ENCODE measurements at places on chromosomes 5 and 9.

- DNase-seq = no peak
Observed at GRCh38 chr9:93012963-93013855, 45.3 kb upstream of the SUSD3 start.

- DNase-seq = no peak
Observed at GRCh38 chr9:72718503-72718902, 197.1 kb downstream of the TMC1 start.

- no peak for DNase-seq
Observed at GRCh38 chr9:38007016-38007415, 62.0 kb downstream of the SHB start.

- no peak for DNase-seq
Observed at GRCh38 chr5:81971111-81971711, 612 bp upstream of the ATG10 start.

DNA sequence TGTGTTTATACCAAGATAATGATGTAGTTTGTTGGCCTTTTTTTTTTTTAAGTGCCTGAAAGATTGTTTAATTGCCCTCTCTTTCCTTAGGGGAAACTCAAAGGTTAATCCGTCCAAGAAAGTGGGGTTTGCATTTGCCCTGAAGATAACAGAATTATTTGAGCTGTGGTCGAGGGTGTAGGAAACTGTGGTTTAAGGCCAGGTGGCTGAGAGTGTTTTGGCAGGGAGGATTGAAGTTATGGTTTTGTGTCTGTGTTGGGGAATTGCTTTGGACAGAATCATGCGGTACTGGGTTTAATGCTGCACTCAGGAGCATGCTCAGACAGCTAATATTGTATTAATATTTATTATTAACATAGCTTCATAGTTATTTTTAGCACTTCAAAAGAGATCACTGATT is 509.8 kb downstream of the EBF1 start:
- no peak for DNase-seq

GRCh38 chr5:78253201-78253600 is 41.3 kb downstream of the AP3B1 start:
- no peak for DNase-seq

GRCh38 chr5:66002415-66002814 is 76.0 kb downstream of the ERBIN start:
- no peak for DNase-seq

- DNase-seq = no peak
Observed at GRCh38 chr9:76600007-76600615, 141.1 kb downstream of the GCNT1 start.

DNA sequence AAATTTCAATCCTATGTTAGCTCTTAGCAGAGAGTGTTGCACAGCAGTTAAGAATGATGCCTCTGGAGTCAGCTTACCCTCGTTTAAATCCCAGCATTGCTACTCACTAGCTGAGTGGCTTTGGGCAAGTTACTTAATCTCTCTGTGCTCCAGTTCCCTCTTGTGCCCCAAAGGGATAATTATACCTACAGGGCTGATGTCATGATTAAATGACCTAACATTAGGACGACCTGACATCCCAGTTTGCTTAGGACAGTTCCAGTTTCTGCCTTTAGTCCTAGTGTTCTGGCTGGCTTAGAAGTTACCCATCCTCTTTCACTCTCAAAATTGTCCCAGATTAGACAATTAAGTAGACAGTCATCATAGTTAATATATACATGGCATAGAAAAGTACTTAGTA is 4.3 kb upstream of the RAI14 start:
- no peak for DNase-seq

- no peak for DNase-seq
Observed at GRCh38 chr5:132692632-132692967, 18.8 kb downstream of the IL4 start.

DNA sequence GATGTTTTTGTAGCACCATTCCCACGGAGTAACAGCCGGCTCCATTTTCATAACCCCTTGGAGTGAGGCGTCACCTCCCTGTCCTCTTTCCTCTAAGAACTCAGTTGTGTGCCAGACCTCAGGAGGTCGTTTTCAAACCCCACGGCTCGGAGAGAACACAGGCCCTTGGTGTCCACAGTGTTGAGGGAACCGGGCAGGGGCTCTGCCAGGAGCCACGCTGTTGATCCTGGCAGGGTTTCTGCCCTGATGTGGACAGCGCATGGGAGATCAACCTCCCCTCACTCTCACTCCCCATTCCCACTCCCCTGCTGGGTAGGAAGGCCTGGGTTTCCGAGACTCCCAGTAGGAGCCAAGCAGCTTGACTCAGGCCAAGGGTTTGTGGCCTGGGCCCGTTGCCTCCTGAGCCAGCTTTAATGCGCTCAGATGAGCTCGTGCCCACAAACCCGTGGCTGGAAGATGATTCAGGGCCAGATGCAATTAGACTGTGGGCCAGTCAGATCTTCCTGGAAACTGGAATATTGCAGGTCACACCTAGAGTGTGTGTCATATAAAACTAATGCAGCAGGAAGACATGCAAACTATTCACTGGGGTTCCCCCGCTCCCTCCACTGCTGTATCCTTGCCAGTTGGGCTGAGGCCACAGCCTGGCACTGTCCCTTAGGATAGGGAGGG is 133.4 kb downstream of the SLC12A2 start:
- no peak for DNase-seq

GRCh38 chr9:28866951-28867350 is 1293.7 kb upstream of the C9orf72 start:
- DNase-seq = no peak

- no peak for DNase-seq
Observed at GRCh38 chr5:179310439-179311090, 34.7 kb downstream of the ADAMTS2 start.

- no peak for DNase-seq
Observed at GRCh38 chr5:147743012-147743411, 39.5 kb downstream of the JAKMIP2 start.

- DNase-seq = no peak
Observed at GRCh38 chr9:18421391-18421790, 52.6 kb upstream of the ADAMTSL1 start.

- DNase-seq = no peak
Observed at GRCh38 chr9:86503314-86503713, 149.1 kb upstream of the TUT7 start.

- DNase-seq = no peak
Observed at GRCh38 chr5:123951582-123951977, 439.6 kb downstream of the CSNK1G3 start.

- DNase-seq = no peak
Observed at GRCh38 chr5:153523831-153524230, 33.4 kb downstream of the GRIA1 start.

DNA sequence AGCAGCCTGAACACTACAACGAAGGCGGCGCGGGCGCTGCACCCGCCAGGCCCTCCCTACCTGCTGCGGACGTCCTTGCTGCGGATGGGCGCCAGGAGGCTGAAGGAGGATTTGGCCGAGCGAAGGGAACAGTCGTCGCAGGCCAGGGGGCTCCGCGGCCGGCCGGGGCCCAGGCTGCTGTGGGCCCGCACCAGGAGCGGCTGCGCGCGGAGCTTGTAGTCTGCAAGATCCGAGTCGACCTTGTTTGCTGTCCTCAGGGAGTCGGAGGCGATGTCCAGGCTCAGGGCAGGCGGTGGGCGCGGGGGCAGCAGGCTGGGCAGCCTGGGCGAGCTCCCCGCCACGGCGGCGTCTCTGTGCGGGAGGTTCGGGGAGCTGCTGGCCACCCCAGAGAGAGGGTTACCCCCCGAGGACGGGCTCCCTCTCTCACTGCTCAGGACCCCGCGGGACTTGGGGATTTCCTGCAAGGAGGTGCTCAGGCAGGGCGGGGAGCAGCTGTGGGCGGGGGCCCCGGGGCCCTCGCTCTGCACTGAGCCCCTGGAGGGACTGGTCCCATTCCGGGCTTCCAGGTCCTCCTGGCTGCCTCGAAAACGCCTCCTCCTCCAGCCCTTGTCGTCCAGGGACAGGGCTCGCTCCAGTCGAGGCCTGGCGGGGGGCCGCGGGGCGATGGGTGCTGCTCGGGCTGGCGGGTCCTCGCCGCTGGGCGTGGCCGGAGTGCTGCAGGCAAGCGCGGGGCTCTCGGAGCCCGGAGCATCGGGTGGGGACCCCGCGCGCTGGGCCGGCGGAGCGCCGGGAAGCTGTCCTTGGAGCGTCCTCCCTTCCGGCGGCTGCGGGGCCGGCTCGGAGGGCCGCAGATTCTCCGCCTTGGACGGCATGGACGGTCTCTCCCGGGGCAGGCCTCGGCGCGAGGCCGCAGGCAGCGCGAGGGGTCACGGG is 831 bp downstream of the INPP5E start:
- DNase-seq = peak; percentile 27

GRCh38 chr5:68041293-68041692 is 174.3 kb upstream of the PIK3R1 start:
- no peak for DNase-seq

DNA sequence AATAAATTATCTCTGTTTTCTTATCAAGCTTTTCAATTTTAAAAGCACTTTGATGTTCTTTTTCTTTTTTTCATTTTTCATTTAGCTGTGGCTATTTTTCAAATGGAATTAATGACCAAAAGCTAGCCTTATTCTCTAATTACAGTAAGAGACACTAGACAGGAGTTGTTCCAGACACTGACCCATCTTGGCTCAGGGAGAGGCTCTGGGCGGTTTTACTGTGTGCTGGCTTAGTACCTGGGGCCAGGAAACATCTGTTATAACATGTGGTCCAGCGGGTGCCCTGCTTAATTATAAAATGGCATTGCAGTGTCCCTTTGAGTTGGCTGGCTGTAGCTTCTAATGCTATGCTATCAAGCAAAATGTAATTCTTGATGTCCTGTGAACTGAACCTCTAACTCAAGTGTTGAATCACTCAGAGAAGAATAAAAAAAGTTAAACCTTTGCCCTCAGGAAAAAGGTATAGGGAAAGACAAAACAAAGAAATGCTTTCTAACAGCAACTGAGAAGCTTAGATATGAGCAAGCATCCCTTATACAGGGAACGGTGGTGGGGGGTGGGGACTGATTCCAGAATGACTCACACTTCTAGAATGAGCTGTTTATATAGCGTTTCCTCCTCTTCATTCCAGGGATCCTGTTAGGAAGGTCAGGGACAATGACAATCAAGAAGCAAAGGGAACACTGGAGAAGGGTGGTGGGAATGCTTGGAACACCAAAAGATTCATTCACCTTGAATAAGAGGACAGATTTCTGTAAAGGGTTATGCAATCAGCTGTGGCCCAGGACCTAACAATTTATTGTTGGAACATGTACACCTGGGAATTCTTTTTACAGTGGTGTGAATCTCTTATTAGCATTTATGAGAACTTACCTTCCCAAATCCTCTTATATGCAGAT is 58.7 kb upstream of the NFIB start:
- DNase-seq = no peak

- DNase-seq = no peak
Observed at GRCh38 chr9:79123415-79123814, 448.4 kb upstream of the TLE4 start.

DNA sequence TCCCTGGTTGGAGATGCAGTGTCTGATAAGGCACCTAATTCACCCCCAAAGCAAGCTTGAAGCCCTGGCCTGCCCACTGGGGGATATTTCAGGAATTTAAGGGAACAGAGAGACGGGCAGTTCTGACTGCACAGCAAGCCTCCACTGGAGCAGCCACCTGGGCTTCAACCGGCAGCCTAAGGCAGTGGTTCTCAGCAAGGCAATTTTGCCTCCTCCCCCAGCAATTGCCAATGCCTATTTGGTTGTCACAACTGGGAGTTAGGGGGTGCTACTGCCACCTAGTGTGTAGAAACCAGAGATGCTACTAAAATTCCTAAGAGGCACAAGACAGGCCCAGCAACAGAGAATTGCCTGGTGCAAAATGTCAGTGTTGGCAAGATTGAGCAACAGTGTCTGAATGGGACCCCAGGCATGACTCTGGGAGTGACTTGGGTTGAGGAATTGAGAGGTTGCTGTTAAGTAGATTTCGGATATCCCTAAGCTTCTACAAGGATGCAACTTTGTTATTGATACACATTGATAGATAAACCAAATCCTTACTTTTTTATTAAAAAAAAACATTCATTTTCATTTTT is 58.7 kb upstream of the CTSL start:
- DNase-seq = no peak

- DNase-seq = peak; percentile 79
Observed at GRCh38 chr5:172175263-172175719, 12.7 kb downstream of the STK10 start.

DNA sequence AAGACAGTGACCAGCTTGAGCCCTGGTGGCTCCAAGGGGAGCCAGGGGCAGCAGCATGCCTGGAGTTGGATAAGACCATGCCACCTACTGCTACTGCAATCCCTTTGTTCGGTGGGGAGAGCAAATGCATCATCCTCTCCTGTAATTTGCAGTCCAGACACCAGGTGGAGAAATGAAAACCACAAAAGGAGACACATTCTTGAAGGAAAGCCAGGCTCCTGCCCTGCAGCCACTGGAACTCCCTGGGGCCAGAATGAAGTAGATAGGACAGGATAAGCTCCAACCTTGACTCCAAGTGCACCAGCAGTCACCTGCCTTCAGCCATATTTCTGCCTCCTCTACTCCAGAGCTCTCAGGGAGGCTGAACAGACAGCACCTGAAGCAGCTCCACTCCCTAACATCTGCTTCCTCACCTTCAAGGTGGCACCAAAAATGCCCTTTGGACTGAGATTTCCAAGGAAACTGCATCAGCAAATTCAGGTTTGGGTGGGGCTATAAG is 65.1 kb upstream of the IQGAP2 start:
- peak; percentile 22 for DNase-seq

DNA sequence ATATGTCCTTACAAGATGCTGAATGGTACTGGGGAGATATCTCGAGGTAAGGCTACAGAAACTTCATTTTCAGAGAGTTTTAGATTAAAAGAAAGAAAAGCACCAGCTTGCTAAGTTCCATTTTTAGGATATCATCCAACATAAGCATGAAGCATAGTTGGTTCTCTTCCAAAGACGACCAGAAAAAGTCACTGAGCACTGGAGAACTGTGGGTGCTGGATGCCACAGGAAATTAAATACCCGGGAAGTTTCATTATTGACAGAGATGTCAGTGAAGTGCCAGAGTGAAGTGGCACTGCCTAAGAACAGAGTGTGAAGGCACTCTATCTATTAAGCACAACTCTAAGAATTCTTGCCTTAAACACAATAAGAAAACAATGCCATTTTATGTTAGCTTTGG is 76.8 kb downstream of the PIK3R1 start:
- DNase-seq = no peak

DNA sequence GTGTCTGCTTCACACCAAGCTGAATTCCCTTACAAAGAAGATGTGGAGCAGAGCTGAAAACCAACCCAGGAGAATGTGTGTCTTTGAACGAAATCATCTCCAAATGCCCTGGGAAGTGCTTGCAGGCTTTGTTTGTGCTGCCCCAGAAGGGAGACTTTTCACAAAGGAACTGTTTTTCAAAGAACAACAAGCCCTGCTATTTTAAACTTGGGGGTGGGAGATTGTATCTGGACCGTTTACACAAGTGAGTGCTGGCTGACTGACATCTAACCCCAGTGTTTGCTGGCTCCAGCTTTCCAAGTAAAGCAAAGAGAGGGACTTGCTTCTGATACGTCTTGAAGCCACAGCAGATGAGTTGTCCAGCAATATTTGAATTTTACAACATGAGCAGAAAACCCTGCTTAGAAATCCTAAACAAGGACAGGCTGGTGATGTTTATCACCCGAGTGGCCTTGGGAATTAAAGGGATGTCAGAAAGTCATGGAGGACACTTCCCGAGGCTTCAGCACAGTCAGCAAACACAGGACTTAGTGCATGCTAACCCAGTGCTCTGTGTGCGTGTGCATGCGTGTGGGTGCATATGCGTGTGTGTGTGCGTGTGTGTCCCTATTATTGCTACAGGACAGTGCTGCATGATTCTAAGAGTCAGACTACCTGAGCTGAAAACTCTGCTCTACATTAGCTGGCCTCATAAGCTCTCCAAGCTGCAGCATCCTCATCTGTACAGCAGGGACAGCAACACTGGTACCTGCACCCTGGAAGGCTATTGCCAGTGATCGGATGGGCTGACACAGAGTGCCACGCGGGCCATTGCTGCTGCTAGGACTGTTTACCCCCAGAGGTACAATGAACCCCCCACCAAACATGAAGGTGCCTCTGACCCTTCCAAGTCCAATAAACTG is 1.4 kb downstream of the ADAMTS12 start:
- DNase-seq = no peak

All from stimulated activated CD4-positive, alpha-beta T cell treated with anti-CD3 and anti-CD28 coated beads, TNF-alpha, amount 100 ng/mL, for 24 hours (primary cell).